ENCODE measurements at places on chromosomes 2 and 18. TPM values are rescaled to one million over a fixed set of nuclear protein-coding genes. Genes with fewer than 3 reads are reported as not detected.

The DPY30 gene
- total RNA-seq: 120 TPM

The HOXD10 gene
- not detected for total RNA-seq

The NDC80 gene
- 15.3 TPM for total RNA-seq

The SRD5A2 gene
- total RNA-seq: not detected

The MTCL1 gene
- total RNA-seq: 38.6 TPM

The SPATA3 gene
- not detected for total RNA-seq

The CTNNA2 gene
- total RNA-seq: not detected

The MALL gene
- 1.6 TPM for total RNA-seq

The CXCR2 gene
- total RNA-seq: not detected

The EML6 gene
- 0.18 TPM for total RNA-seq

The ANKRD44 gene
- 15.6 TPM for total RNA-seq

The TBR1 gene
- total RNA-seq: not detected

The SMIM21 gene
- total RNA-seq: not detected
